Activated CD8-positive, alpha-beta T cell treated with anti-CD3 and anti-CD28 coated beads, Interleukin-2, amount 10 ng/mL, durations not matched to agents 7 days and 5 days (primary cell): ENCODE measurements at places on chromosomes 5 and 9.
A peak's percentile ranks its signal among the peaks of the same experiment; 100 is the strongest.

DNA sequence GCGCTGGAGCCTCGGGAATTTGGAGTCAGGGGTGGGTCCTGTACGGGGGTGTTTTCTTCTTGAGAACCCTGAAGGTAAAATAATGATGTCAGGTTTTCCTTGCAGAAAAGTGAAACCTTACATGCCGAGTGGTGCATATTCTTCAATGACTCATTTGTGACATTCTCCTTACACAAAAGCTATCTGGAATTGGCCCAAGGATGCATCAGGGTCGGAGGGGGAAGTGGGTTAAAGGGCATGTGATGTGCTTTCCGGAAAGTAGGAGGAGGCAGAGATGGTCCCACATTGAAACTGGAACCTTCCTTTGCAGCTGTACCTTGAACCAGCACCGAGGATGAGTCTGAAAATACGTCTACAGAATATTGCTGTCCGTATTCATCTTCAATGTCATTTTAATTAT lies 411.2 kb upstream of the IRX4 start:
- H3K27ac ChIP-seq, result no peak overlapping the region
- no peaks in the 10 kb centered on the region for H3K36me3 ChIP-seq
- no peaks in the 10 kb centered on the region for H3K27me3 ChIP-seq
- no peak for DNase-seq

- H3K4me3 ChIP-seq, result no peak overlapping the region
- H3K36me3 ChIP-seq, result no peaks in the 10 kb centered on the region
Observed at GRCh38 chr9:32707326-32707725, 71.9 kb upstream of the TAF1L start.

DNA sequence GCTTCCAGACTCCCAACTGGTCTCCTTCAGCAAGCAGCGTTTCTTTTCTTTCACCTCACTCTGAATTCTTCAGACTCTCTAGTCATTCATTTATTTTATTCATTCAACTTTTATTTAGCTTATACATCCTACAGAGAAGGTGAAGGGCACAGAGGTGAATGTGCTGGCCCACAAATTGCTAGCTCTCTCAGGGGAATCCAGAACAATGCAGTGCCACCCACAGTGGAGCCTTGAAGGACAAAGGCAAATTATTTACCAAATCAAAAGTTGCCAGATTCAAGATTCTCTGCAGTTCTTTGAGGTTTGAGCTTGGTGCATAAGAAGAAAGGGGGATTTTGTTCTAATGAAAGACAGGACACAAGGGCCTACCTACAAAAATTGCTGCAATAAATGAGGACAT lies 29.7 kb downstream of the GRIA1 start:
- no peaks in the 10 kb centered on the region for H3K4me1 ChIP-seq
- no peaks in the 10 kb centered on the region for H3K36me3 ChIP-seq
- H3K27ac ChIP-seq, result no peak overlapping the region
- no peaks in the 10 kb centered on the region for H3K27me3 ChIP-seq

- no peaks in the 10 kb centered on the region for H3K4me1 ChIP-seq
- no peak overlapping the region for H3K27ac ChIP-seq
- DNase-seq, result no peak
- no peak overlapping the region for H3K4me3 ChIP-seq
Observed at GRCh38 chr5:112533362-112533761, 114.3 kb upstream of the EPB41L4A start.

GRCh38 chr5:101531026-101531425 lies 627.9 kb upstream of the ST8SIA4 start:
- DNase-seq, result no peak
- H3K4me3 ChIP-seq, result no peak overlapping the region
- no peaks in the 10 kb centered on the region for H3K36me3 ChIP-seq

- H3K4me1 ChIP-seq, result no peaks in the 10 kb centered on the region
- no peak overlapping the region for H3K4me3 ChIP-seq
- no peak for DNase-seq
- no peaks in the 10 kb centered on the region for H3K36me3 ChIP-seq
- H3K27ac ChIP-seq, result no peak overlapping the region
Observed at GRCh38 chr5:9265441-9266287, 280.2 kb downstream of the SEMA5A start.

GRCh38 chr9:134655101-134655500 lies 13.5 kb downstream of the COL5A1 start:
- no peak overlapping the region for H3K4me3 ChIP-seq
- no peaks in the 10 kb centered on the region for H3K27me3 ChIP-seq
- no peaks in the 10 kb centered on the region for H3K36me3 ChIP-seq
- DNase-seq, result no peak
- no peaks in the 10 kb centered on the region for H3K4me1 ChIP-seq

- no peaks in the 10 kb centered on the region for H3K36me3 ChIP-seq
- H3K4me3 ChIP-seq, result no peak overlapping the region
- no peak overlapping the region for H3K27ac ChIP-seq
Observed at GRCh38 chr5:144333336-144333920, 162.8 kb downstream of the KCTD16 start.

- H3K4me1 ChIP-seq, result no peaks in the 10 kb centered on the region
- H3K27me3 ChIP-seq, result no peaks in the 10 kb centered on the region
- H3K27ac ChIP-seq, result no peak overlapping the region
- no peak for DNase-seq
- no peak overlapping the region for H3K4me3 ChIP-seq
- no peaks in the 10 kb centered on the region for H3K36me3 ChIP-seq
Observed at GRCh38 chr9:115289757-115290208, 171.8 kb upstream of the TNC start.

- peak overlapping the region; percentile 57 for H3K27ac ChIP-seq
- DNase-seq, result no peak
- peaks cover 74% of the 10 kb centered on the region for H3K4me1 ChIP-seq
- peaks cover 31% of the 10 kb centered on the region for H3K36me3 ChIP-seq
- H3K27me3 ChIP-seq, result no peaks in the 10 kb centered on the region
Observed at GRCh38 chr9:131708226-131709002, 31.5 kb downstream of the RAPGEF1 start.

DNA sequence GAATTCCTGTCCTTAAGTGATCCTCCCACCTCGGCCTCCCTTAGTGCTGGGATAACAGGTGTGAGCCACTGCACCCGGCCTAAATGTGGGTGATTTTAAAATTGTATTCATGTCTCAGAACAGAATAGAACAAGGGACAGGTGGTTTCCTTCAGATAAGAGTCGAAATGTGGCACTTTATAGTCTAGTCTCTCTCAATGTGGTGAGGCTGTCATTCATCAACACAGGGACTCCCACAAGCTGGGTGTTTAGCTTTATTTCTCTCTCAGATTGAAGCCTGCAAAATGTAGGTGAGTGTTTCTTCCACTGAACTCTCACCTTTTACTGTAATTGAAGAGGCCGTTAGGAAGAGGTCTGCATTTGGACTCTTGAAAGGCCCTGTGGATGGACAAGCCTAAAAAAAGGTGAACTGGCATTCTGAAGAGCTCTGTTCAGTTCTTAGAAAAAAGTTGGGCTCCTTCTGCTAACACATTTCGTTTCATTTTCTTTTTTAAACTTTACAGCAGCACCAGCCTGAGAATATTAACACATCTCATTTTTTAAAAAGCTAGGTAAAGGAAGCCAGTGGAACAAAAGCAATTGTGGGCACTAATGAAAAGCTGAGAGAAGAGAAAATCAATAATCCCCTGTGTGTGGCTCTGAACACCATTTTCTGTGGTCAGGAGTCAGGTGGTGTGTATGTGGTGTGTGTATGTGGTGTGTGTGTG lies 126.2 kb upstream of the SLC28A3 start:
- H3K36me3 ChIP-seq, result no peaks in the 10 kb centered on the region
- no peaks in the 10 kb centered on the region for H3K27me3 ChIP-seq
- DNase-seq, result no peak
- no peak overlapping the region for H3K4me3 ChIP-seq
- H3K27ac ChIP-seq, result no peak overlapping the region

DNA sequence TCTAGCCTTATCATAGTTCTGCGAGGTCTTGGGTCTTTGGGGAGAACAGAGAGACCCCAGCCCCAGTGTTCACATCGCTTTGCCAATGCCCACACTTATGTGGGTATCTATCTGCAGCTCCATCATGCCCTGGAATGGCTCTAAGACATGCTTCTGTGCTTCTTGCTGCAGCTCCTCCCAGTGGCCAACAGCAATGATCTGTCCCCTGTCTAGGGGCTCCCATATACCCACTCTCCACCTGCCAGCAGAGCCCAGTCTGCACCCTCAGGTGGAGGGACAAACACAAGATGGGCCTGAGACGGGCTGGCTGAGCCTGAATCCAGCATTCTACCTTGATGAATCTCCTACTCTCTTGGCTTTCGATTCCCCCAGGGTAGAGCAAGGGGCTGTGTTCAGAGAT lies 14.6 kb upstream of the DAP start:
- H3K27me3 ChIP-seq, result peaks cover 5% of the 10 kb centered on the region
- H3K27ac ChIP-seq, result no peak overlapping the region
- no peak for DNase-seq
- no peak overlapping the region for H3K4me3 ChIP-seq

DNA sequence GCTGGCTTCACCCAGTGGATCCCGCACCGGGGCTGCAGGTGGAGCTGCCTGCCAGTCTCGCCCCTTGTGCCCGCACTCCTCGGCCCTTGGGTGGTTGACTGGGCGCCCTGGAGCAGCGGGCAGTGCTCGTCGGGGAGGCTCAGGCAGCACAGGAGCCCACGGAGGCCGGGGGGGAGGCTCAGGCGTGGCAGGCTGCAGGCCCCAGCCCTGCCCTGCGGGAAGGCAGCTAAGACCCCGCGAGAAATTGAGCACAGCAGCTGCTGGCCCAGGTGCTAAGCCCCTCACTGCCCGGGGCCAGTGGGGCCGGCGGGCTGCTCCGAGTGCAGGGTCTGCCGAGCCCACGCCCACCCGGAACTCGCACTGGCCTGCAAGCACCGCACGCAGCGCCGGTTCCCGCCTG lies 3.7 kb upstream of the ADAMTS6 start:
- no peak overlapping the region for H3K4me3 ChIP-seq
- H3K27ac ChIP-seq, result no peak overlapping the region
- H3K27me3 ChIP-seq, result no peaks in the 10 kb centered on the region
- DNase-seq, result no peak
- H3K4me1 ChIP-seq, result peaks cover 22% of the 10 kb centered on the region

GRCh38 chr9:24044576-24044975 lies 218.5 kb upstream of the ELAVL2 start:
- no peak overlapping the region for H3K4me3 ChIP-seq
- no peak overlapping the region for H3K27ac ChIP-seq
- no peak for DNase-seq
- H3K27me3 ChIP-seq, result no peaks in the 10 kb centered on the region
- H3K4me1 ChIP-seq, result no peaks in the 10 kb centered on the region

GRCh38 chr5:34695275-34696027 lies 39.3 kb downstream of the RAI14 start:
- H3K4me3 ChIP-seq, result no peak overlapping the region
- H3K4me1 ChIP-seq, result peaks cover 4% of the 10 kb centered on the region
- no peaks in the 10 kb centered on the region for H3K36me3 ChIP-seq

GRCh38 chr5:104564530-104564929 lies 1001.9 kb upstream of the NUDT12 start:
- H3K4me3 ChIP-seq, result no peak overlapping the region
- DNase-seq, result no peak
- H3K4me1 ChIP-seq, result no peaks in the 10 kb centered on the region
- no peak overlapping the region for H3K27ac ChIP-seq

GRCh38 chr9:136206602-136207275 lies 1.8 kb upstream of the LHX3 start:
- no peak overlapping the region for H3K27ac ChIP-seq
- H3K4me1 ChIP-seq, result no peaks in the 10 kb centered on the region
- peaks cover 12% of the 10 kb centered on the region for H3K27me3 ChIP-seq
- DNase-seq, result no peak

DNA sequence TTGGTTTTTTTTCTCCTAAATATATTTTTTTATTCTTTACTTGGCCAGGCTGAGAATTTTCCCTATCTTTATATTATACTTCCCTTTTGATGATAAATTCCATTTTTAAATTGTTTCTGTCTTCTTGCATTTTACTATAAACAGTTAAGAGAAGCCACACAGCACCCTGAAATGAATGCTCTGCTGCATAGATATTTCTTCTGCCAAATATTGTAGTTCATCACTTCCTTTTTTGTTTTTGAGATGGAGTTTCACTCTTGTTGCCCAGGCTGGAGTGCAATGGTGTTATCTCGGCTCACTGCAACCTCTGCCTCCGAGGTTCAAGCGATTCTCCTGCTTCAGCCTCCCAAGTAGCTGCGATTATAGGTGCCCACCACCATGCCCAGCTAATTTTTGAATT lies 8.5 kb upstream of the INIP start:
- DNase-seq, result no peak
- H3K36me3 ChIP-seq, result no peaks in the 10 kb centered on the region
- no peak overlapping the region for H3K27ac ChIP-seq
- no peaks in the 10 kb centered on the region for H3K4me1 ChIP-seq
- no peak overlapping the region for H3K4me3 ChIP-seq

DNA sequence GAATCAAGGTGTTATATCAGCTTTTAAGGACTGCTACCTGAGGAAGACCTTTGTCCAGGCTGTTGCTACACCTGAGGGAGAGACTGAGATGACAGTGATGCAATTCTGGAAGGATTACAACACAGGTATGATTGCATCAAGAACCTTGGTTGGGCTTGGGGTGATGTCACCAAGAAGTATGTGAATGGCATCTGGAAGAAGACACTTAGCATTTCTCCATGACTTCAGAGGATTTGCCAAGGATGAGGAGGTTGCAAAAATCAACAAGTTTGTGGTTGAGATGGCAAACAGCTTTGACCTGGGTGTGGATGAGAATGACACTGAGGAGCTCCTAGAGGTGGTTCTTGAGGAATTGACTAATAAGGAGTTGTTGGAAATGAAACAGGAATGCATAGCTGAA lies 67.9 kb upstream of the PANK3 start:
- peaks cover 7% of the 10 kb centered on the region for H3K27me3 ChIP-seq
- no peak for DNase-seq
- H3K4me1 ChIP-seq, result no peaks in the 10 kb centered on the region
- no peaks in the 10 kb centered on the region for H3K36me3 ChIP-seq

DNA sequence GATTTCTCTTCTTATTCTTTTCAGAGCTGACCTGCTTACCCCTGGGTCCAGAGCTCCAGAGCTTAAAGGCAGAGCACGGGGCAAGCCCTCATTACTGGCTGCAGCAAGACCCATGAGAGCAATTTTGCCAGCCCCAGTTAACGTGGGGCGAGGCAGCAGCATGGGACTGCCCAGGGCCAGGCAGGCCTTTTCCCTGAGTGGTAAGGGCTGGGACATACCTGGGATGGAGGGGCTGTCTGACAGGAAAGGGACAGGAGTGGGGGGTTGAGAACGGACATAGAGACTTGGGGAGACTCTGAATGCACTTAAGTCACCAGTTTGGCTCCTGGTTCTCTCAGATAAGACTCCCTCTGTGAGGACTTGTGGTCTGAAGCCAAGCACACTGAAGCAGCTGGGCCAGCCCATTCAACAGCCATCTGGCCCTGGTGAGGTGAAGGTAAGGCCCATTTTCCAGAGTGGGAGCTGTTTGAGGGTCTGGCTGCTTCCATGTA lies 26.2 kb downstream of the HMGXB3 start:
- DNase-seq, result no peak
- no peaks in the 10 kb centered on the region for H3K27me3 ChIP-seq
- no peak overlapping the region for H3K4me3 ChIP-seq
- H3K27ac ChIP-seq, result no peak overlapping the region
- peaks cover 9% of the 10 kb centered on the region for H3K4me1 ChIP-seq
